ENCODE measurements at places on chromosomes 5 and 9. TPM values are rescaled to one million over a fixed set of nuclear protein-coding genes. Genes with fewer than 3 reads are reported as not detected.

Gene NTNG2
- 0.96 TPM for total RNA-seq

Gene GRXCR2
- not detected for total RNA-seq

Gene ROR2
- total RNA-seq = 0.38 TPM

Gene ACTBL2
- total RNA-seq = 0.19 TPM

Gene BAAT
- 0.19 TPM for total RNA-seq

Gene TEX48
- total RNA-seq = not detected

Gene PCDHB7
- total RNA-seq = 1.1 TPM

Gene SLC25A2
- total RNA-seq = 0.19 TPM

Gene PCDHB9
- total RNA-seq = 0.56 TPM

Gene ANKDD1B
- 0.19 TPM for total RNA-seq

Gene GFPT2
- 47.6 TPM for total RNA-seq

Gene OTP
- not detected for total RNA-seq

Gene SLC1A3
- total RNA-seq = 2.1 TPM

Gene GNPDA1
- 43.7 TPM for total RNA-seq

Gene PCDHGA9
- total RNA-seq = 2.1 TPM
